ENCODE measurements at places on chromosomes 5 and 9. TPM values are rescaled to one million over a fixed set of nuclear protein-coding genes. Genes with fewer than 3 reads are reported as not detected.

Gene FGD3
- polyA plus RNA-seq: 7.7 TPM

Gene C1QTNF3
- 1.6 TPM for polyA plus RNA-seq

Gene MRNIP
- polyA plus RNA-seq: 22.4 TPM

Gene ACOT12
- polyA plus RNA-seq: not detected

Gene C9orf43
- 0.24 TPM for polyA plus RNA-seq

All from adipose tissue (tissue), 3 donors.